ENCODE measurements at places on chromosomes 2 and 18.

- peak; percentile 52 for DNase-seq
These were observed 20.1 kb downstream of the ARID5A start for GRCh38 chr2:96556441-96557330.

DNA sequence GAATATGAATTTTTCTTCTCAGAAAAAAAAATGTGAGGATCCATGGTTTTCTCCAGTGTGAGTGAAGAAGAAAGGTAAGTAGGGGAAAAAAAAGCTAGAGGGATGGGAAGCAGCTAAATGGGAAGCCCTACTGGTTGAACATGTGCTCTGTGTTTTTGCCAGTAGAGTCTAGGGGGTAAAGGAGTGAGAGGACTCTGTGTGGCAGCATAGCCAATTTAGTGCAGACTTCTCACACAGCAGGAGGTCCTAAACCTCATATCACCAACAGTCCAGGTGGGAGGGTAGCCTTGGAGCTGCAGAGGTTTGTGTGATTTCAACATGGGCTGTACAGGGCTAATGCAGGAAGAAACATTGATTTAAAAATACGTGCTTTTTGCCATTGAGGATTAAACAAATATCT is 334.5 kb upstream of the SPHKAP start:
- DNase-seq = no peak

GRCh38 chr2:112836695-112837117 is at the start of gene IL1B:
Gene IL1B, minus strand, starts transcription at chr2:112836779. Its CDS starts 550 bp downstream, at chr2:112836229.
- no peak for DNase-seq

DNA sequence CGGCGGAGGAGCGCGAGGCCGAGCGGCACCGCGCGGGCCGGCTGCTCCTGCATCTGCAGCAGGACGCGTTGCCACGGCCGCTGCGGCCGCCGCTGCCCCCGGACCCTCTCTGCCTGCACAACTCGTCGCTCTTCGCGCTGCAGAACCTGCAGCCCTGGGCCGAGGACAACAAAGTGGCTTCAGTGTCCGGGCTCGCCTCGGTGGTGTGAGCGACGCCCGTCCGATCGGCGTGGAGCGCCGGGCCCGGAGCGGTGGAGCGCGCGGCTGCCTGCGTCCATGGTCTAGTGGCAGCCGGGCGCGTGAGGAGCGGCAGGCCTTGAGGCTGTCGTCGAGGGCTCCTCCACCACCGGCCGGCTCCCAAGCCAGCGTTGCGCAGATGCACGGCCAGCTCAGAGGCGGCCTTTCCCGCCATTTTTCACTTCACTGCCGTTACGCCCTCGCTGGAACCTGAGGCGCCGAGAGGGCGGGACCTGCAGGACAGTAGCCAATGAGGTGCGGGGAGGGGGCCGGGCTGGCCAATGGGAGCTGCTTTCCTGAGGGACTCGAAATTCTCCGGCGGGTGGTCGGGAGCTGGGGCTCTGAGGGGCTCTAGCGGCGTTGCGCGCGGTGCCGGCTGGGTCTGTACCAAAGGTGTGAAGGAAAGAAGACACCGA is 1.9 kb downstream of the TLX2 start:
- peak; percentile 73 for DNase-seq

GRCh38 chr2:238689331-238689730 is 158.6 kb upstream of the TWIST2 start:
- no peak for DNase-seq

DNA sequence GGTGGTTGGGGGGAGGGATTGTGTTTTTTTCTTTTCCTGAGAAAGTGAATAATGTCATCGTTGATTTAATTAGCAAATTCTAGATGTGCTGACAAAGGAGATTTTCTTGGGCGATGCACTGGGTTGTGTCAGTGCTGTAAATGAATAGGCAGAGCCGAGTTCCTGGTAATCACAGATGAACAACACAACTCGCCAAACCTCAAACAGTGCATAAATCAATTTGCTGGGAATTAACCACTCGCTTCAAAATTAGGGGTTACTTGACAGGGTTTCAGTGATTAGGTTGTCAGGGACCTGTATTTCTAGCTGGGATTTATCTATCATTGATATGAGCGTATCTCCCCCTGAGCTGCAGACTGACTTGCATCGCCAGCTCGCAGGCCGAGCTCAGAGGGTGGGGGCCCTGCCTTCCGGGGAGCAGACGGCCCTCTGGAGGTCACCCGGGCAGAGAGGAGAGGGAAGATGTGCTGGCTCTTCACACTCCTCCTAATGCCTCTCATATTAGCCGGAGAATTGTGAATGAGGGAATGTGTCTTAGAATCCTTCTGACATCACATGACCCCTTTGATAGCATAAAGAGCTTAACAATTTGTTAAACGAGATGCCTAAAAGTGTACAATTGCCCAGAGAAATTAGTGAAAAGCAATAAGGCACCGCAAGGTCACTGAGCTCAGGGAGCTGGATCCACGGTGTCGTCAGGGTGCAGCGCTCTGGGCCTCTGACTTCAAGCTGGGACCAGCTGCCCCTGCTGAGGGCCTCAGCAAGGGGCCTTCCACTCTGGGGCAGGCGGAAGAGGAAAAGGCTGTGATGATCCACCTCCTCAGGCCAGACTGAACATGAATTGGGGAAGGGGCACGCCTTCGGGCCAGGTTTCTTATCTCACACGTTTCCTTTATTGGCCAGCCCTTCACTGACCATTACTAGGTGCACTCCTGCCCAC is 48.9 kb downstream of the SMIM21 start:
- DNase-seq = no peak

DNA sequence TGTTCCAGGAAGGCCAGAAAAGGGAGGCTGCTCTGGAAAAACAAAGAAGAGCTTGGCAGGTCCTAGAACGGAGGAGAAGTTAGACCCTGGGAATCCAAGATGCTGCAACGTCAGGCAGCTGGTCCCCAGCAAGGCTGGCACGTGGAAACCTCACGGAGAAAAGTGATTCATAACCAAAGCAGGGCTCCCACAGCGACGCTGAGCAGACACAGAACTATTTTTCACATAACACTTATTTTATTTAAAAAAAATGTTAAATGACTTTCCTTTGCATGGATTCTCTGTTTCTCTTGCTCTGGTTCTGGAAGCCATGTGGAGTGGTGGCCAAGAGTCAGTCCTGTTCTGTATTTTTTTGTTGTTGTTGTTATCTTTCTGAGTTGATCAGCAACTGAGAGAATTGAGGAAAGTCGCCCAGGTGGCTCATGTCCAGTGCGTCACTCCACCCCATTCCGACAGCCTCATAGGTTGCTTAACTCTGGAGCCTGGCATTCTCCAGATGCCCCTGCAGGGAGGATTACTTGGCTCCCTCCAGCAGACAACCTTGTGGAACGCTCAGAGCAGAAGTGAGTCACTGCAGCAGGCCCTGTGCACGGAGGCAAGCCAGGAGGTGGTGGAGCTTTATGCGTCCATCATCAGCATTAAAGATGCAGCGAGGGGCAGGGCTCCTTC is 229.9 kb upstream of the HDAC4 start:
- DNase-seq = no peak

DNA sequence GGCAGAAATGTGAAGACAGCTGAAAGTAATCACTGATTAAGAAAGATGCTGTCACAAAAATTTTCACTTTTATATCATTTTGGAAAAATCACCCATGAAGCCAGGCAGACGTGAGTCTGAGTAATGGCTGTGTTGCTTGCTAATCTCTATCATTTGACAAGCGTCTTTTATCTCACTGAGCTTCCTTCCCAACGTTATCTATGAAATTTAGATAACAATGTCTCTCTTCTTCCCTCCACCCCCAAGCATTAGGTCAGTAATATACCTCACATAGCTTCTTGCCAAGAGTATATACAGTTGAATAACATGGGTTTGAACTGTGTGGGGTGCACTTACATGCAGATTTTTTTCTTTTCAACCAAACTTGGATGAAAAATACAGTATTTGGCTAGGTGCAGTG is 388.6 kb upstream of the NRXN1 start:
- no peak for DNase-seq

GRCh38 chr2:39786761-39787522 is 7.9 kb upstream of the THUMPD2 start:
- DNase-seq = no peak

DNA sequence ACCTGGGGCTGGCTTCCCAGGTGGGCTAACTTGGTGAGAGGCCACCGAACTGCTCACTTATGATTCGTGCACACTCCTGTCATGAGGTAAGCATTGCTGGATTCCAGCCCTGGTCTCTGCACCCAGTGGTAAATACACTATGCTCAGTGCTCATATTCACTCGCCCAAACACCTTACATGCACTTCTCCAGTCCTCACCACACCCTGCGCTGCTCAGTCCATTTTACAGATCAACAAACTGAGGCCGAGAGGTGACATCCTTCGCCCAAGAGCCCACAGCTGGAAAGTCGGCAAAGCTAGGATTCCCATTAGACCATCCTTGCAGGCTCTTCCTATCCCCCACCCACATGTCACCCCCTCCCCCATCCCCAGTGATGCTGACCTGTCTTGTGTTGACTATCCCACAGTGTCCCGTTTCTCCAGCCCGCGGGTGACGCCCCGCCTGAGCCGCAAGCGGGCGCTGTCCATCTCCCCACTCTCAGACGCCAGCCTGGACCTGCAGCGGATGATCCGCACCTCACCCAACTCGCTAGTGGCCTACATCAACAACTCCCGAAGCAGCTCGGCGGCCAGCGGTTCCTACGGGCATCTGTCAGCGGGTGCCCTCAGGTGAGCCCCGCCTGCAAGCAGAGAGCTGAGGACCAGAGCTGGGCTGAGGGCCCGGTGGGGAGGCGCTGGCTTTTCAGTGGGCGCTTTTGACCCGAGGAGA is 232.8 kb downstream of the GLI2 start:
- no peak for DNase-seq

GRCh38 chr2:42771546-42772153 is 7.7 kb upstream of the OXER1 start:
- DNase-seq = no peak

- DNase-seq = no peak
These were observed 362.8 kb upstream of the HS6ST1 start for GRCh38 chr2:128681507-128681906.

Measured in activated naive CD8-positive, alpha-beta T cell treated with anti-CD3 and anti-CD28 coated beads, Interleukin-2, amount 50 U/mL, for 24 hours (primary cell).